GM23248 (cell line): ENCODE measurements at places on chromosomes 2 and 18.

DNA sequence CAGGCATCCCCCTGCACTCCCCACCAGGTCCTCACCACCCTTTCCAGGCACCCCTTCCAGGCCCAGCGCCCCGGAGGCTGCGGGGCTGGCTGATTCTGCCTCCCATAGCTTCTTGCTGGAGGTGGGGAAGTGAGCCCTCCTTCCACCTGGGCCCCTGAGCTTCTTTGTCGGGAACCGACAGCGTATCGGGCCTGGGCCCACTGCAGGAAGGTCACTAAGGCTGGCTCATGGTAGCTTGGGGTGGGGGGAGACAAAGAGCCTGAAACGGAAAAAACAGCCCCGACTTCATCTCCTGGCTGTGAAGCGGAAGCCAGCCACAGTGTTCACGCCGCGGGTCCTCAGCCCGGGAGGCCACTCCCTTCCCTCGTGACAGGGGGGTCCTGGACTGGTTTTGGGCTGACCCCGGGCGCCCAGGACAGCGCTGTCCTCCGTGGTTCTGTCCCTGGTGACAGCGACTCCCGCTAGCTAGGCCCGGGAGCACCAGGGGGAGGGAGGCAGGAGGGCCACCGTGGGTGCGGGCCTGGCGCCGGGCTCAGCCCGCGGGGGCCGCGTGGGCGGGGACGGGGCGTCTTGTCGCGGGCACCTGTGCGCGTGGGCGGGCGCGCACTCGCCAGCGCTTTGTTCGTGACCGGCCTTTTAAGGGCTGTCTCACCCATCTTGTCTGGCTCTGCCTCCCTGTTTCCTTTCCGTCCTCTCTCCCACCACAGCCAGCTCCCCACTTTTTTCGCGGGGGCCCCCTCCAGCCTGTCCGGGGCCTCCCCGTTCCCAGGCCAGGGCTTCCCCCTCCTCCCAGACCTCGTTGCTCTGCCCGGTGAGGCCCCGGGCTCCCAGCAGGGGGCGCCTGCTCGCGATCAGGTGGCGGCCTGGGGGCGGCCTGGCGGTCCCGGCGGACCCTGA, 64.9 kb downstream of the DNMT3A start:
- no peak for DNase-seq

DNA sequence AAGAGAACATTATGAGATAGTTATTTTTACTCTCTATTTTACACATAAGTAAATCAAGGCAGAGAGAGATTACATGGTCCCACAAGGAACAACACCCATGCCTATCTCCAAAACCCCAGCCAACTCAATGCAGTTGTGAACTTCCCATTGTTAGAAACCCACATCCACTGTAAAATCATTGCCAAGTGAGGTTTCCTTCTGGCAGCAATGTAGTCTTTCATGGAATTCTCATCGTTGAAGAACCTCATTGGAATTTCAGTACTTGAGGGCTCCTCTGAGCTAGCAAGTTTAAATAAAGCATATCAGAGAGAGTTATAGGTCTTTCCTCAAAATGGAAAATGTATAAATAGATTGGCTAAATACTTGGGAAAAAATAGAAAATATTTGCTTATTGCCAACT, 105.2 kb downstream of the RAD51AP2 start:
- DNase-seq, result peak; percentile 27

GRCh38 chr2:224772494-224772893, 56.3 kb upstream of the CCDC195 start:
- no peak for DNase-seq

GRCh38 chr2:118098307-118099030, 10.2 kb downstream of the INSIG2 start:
- no peak for DNase-seq

DNA sequence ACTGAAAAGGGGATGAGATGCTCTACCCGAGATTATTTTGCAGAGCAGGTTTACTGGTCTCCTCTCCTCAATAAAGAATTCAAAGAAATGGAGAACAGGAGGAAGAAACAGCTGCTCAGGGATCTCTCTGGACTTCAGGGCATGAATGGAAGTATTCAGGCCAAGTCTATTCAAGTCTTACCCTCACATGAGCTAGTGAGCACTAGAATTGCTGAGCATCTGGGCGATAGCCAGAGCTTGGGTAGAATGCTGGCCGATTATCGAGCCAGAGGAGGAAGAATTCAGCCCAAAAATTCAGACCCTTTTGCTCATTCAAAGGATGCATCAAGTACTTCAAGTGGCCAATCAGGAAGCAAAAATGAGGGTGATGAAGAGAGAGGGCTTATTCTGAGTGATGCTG, 60.0 kb downstream of the PIKFYVE start:
- no peak for DNase-seq

- no peak for DNase-seq
These were observed 64.7 kb downstream of the STK39 start for GRCh38 chr2:168182550-168183249.

DNA sequence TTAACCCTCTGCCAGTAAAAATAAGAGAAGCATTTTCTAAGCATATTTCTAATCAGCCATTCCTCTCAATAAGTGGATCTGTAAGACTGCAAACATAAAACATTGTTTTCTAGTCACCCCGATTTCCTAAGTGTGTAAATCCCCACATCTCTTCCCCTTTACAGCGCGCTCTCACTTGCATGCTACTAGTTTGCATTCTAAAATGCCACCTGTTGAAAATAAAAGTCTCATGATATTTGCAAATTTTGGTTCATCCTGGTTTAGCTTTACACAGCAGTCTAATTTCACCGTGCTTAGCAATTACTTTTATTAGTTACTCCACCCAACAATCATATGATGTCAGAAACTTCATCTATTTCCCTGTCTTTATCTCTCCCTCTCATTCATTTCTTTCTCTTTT, 1230.7 kb upstream of the ZEB2 start:
- no peak for DNase-seq

GRCh38 chr18:8776013-8776943, 70.9 kb downstream of the MTCL1 start:
- no peak for DNase-seq

DNA sequence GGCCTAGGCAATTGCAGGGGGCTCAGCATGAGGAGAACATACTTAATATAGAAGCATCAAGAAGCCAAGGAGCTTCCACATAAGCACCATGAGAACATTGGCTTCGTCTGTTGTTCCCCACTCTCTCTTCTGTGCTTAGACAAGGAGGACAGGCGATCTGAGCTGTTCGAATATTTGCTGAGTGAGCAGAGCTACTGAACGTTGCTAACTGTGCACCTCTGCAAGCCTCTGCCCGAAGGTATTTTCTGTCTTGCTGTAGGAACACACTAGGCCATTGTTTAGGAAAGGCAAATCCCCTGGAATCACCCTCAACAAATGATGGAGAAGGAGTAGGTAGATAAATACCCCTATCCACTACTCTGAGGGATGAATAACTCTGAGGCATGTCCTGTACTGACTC, 813.8 kb downstream of the DCC start:
- no peak for DNase-seq

GRCh38 chr2:107108556-107108955, 222.6 kb upstream of the ST6GAL2 start:
- peak; percentile 4 for DNase-seq

DNA sequence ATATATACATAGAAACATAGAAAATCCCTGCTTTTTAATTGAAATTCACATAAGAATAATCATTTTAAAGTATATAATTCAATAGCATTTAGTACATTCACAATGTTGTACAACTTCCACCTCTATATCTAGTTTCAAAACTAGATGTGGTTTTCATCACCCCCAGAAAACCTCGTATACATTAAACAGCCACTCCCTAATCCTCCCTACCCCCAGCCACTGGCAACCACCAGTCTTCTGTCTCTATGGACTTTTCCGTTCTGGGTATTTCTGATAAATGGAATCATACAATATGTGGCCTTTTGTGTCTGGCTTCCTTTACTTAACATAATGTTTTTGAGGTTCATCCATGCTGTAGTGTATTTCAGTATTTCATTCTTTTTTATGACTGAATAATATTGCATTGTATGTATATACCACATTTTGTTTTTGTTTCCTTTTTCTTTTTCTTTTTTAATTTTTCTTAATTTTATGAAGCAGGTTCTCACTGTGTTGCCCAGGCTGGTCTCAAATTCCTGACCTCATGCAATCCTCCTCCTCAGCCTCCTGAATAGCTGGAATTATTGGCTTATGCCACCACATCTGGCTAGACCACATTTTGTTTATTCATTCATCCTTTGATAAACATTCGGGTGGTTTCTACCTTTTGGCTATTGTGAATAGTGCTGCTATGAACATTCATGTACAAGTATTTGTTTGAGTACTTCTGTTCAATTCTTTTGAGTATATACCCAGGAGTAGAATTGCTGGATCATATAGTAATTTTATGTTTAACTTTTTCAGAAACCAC, 50.6 kb upstream of the RNF152 start:
- no peak for DNase-seq

- DNase-seq, result no peak
These were observed 120.3 kb downstream of the INO80D start for GRCh38 chr2:205965707-205966106.

DNA sequence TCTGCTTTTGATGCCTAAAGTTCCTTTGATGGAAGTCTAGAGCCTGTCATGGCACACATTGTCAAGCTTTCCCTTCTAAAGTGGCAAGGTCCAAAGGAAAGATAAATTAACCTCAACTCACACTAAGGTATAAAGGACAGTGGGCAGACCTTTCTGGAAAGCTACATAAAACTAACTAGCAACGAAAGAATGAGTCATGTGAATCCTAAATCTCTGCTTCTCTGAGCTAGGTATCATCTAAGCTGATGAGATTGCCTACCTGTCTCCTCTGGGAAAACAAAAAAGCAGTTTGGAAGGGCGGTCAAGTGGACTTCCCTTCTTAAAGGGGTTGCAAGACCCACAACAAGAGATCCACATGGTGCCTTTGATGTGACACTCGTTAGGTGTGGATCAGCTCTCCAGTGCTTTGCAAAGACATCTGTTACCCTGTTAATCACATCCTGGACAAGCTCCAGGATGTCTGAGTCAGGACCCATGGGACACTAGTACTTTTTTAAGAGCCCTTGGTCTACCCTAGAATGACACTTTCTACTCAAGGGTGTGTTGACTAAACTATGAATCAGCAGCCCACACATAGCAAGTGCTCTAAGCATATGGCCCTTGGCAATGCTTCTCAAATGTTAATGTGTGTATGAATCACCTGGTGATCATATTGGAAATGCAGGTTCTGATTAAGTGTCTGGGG, 173.5 kb downstream of the ALK start:
- DNase-seq, result peak; percentile 98

DNA sequence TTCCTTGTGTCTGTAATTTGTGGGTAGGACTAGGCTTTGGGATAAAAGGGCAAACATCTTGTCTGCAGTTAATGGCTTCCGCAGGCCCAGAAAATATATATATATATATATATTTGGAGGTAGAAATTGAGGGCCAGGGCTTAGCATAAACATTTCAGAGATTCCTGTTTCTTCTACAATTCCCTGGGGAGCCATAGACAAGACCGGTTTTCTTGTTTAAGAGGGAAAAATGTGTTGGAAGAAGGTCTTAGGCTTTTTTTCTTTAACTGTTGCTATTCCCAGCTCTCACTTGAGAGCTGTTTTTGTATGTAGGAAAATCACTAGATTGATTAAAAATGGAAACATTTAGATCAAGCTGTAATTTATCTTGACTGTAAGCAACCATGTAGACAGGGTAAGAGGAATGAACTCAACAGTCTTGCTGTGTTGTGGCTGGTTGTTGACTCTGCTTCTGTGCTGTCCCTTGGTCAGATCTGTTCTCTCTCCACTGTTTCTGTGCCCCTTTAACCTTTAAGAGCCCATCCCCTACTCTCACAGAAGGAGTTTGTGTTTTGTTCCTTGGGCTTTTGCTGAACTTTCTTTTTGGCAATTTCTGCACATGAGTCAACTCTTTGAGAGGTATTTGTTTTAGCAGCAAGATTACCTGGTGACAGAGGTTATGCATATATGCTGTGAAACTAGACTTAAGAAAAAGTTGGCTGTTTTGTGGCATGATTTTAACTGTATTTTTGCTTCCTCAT, 58.3 kb downstream of the EFEMP1 start:
- DNase-seq, result peak; percentile 29

DNA sequence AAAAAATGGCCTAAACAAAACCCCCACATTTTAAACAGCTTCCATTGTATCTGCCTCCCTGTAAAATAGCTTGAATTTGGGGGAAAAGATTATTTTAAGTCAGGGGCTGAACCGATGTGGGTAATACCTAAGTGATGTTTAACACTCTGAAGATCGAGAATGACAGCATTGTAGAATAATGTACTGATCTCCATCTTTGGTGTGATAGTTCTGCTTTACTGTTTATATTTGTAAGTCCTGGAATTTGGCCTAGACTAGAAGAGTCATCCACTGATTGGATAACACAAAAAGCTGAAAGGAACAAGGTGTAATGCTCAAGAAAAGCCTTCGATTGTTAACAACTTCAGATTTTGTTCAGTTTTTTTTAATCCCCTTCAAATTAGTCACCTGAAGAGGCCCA, 53.8 kb upstream of the CCDC68 start:
- DNase-seq, result no peak

DNA sequence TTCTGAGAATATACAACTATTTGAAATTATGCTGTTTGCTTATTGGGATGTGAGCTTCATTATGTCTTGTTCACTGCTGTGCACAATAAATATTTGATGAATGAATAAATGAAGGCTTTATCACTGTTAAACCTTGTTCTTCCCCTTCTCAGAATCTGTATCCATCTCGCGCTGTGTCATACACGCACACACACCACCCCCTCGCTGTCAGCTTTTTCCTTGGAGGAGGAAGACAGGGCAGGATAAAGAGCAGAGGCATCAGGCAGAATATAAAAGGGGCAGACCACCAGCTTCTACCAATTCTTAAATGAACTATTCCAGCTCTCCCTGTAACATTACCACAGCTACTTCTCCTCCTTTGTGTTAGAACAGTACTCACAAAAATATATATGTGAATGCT, 75.0 kb downstream of the CD226 start:
- DNase-seq, result no peak

GRCh38 chr2:194103941-194104659, 1552.9 kb upstream of the SLC39A10 start:
- DNase-seq, result no peak

GRCh38 chr18:24613896-24614640, 153.6 kb downstream of the HRH4 start:
- DNase-seq, result no peak

- DNase-seq, result no peak
These were observed 38.7 kb upstream of the ATL2 start for GRCh38 chr2:38415728-38416291.

DNA sequence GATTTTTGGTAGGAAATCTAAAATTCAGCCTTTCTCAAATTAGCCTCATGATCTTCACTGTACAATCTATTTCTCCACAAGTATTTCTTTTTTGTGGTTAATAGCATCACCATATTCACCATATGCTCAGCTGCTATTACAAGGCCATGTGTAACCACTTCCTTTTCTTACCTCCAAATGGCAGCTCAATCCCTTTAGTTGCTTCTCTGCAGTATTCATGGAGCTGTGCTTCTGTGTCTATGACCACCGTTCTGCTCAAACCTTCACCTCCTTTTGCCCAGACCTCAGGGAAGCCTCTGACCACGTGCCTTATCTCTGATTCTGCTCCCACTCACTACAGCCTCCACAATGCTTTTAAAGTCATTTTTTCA, 126.7 kb upstream of the TMEM200C start:
- peak; percentile 9 for DNase-seq

GRCh38 chr2:129604560-129604959, 374.9 kb upstream of the RAB6C start:
- no peak for DNase-seq
